Right lung (tissue), 10 donors: ENCODE measurements at places on chromosomes 3 and 15. TPM values are rescaled to one million over a fixed set of nuclear protein-coding genes. Genes with fewer than 3 reads are reported as not detected.

ACAD9 gene
- 38.7 TPM for polyA plus RNA-seq

PLOD2 gene
- 90.6 TPM for polyA plus RNA-seq

TNFSF10 gene
- 42.3 TPM for polyA plus RNA-seq

AP3B2 gene
- polyA plus RNA-seq = 2.0 TPM

DLG1 gene
- polyA plus RNA-seq = 102 TPM

C3orf85 gene
- polyA plus RNA-seq = not detected

TPRG1 gene
- polyA plus RNA-seq = 0.66 TPM

GAP43 gene
- 0.27 TPM for polyA plus RNA-seq

MCF2L2 gene
- 2.2 TPM for polyA plus RNA-seq

CILP gene
- polyA plus RNA-seq = 1.7 TPM

GATM gene
- 27.5 TPM for polyA plus RNA-seq

PFKFB4 gene
- 7.5 TPM for polyA plus RNA-seq

PAK6 gene
- polyA plus RNA-seq = 6.0 TPM

STXBP5L gene
- polyA plus RNA-seq = 0.20 TPM

PLSCR5 gene
- not detected for polyA plus RNA-seq

CPNE9 gene
- 0.25 TPM for polyA plus RNA-seq

PP2D1 gene
- polyA plus RNA-seq = 0.66 TPM

CLCN2 gene
- polyA plus RNA-seq = 12.5 TPM

CELSR3 gene
- polyA plus RNA-seq = 0.56 TPM

ECE2 gene
- not detected for polyA plus RNA-seq

KCNMB2 gene
- 15.9 TPM for polyA plus RNA-seq

LCTL gene
- 0.48 TPM for polyA plus RNA-seq

CCDC54 gene
- 0.16 TPM for polyA plus RNA-seq

SI gene
- polyA plus RNA-seq = not detected

CCR8 gene
- polyA plus RNA-seq = not detected

ZPLD1 gene
- polyA plus RNA-seq = not detected

CSTA gene
- polyA plus RNA-seq = 0.83 TPM
